ENCODE measurements at places on chromosomes 5 and 9.

- no peak for DNase-seq
Observed at GRCh38 chr5:1419476-1420210, 25.6 kb downstream of the SLC6A3 start.

- no peak for DNase-seq
Observed at GRCh38 chr5:66440202-66440680, 156.0 kb upstream of the MAST4 start.

DNA sequence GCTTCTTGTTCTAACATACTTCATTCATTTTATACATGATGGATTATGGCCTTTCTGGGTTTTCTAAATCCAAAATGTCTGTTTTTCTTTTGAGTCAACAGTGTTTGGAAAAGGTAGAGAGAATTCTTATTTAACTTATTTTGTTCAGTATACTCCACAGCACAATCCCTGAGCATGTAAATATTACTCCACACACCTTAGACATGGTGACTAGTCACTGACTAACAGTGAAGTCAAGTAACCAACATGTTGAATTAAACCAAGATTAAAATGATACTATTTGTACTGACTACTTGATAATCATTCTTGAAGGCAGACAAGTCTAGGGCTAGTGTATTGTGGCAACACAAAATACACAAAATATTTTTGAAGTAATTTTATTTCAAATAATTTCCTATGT lies 55.0 kb downstream of the HAPLN1 start:
- DNase-seq = no peak

DNA sequence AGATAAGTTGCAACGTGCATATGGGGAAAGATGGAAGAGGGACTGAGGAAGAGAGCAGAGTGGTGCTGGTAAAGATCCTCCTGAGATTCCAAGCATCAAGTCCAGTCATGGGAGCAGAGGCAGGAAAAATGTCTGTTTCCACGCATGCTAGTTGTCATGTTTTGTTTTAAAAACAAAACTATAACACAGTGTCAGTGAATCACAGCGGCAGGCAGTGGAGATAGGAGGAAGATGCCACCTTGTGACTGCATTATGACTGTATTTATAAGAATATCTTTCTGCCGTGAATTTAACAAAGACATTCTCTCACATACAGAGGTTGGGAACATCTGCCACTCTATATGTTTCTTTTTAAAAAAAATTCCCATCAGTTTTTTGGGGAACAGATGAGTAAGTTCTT lies 3.7 kb upstream of the SVEP1 start:
- no peak for DNase-seq

- peak; percentile 65 for DNase-seq
Observed at GRCh38 chr9:74887041-74887980, at the start of gene TRPM6. TSS of gene TRPM6 (minus strand) at chr9:74887921. CDS start at chr9:74887856, 65 bp downstream.

DNA sequence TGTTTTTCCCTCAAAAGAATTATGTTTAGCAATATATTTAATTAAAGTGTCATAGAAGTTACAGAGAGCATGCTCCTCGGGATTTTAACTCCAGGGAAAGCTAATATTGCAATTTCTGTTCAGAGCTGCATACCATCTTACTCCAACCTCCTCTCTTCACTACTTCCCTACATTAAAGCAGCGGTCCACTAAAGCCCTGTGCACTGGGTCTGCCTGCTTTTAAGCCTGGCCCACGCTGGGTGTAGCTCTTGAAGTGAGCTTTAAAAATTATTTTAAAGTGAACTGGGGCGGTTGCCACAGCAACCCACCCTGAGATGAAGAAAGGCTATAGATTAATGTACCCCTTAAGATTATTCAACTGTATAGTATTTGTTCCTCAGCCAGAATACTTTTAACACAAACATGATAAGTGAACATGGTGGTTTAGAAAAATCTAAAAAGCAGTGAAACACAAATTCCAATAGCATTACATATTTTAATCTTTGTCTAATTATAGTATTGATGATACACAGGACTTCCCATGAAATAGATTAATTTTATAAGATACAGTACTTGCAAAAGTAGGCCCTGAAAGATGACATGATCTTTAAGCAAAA lies 3.9 kb upstream of the MEF2C start:
- peak; percentile 49 for DNase-seq

GRCh38 chr5:130002183-130002582 lies 97.9 kb downstream of the CHSY3 start:
- no peak for DNase-seq

DNA sequence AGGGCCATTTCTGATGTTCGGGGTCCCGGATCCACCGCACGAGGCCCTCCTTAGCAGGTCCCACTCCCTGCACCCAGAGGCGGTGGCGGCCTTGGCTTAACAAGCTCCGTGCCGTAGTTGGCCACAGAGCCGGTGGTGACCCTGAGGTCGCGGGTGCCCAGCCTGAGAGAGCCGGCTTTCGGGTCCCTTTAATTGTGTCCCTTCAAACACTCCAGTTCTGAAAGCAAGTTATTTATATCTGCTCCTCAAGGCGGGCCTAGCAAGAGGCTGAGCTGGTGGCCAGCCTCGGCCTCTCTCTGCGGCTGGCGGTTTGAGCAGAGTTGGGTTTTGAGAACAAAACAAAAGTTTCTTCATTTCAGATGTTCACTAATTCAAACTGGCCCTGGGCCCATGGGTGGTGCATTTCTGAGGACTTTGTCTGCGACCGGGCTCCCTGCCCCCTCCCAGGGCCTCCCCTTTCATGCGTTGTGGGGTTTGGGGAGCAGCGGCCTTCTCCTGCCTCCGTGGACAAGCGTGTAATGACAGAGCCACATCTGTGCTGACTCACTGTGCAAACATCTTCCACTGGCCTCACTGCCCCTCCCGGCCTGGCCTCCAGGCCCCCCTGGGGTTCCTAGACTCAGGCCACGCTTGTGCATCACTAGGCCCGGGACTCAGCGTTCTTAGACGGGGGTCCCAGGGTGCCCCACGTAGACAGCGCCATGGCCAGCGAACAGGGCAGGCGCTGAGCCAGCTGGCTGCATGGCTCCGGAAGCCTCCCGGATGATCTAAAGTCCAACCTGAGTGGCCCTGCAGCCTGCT lies 49.4 kb upstream of the COL5A1 start:
- no peak for DNase-seq

GRCh38 chr5:157965040-157965678 lies 106.2 kb upstream of the CLINT1 start:
- no peak for DNase-seq

DNA sequence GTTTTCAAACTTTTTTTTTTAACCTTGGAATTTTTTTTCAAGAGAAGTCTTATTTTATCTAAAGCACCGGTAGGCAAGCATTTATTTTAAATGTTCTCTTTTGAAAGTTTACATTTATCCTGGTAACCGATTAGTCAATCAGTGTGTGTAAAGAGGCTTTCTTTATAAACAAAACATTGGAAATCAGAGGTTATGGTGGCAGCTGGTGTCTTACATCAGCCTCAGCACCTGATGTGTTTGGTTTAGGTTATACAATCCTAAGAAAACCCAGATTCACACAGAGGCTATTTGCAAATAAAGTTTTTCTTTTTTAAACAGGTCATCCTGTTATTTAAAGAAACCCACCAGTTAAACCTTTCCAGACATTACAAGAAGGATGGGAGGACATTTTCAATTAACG lies 173.3 kb upstream of the GDNF start:
- DNase-seq = no peak

DNA sequence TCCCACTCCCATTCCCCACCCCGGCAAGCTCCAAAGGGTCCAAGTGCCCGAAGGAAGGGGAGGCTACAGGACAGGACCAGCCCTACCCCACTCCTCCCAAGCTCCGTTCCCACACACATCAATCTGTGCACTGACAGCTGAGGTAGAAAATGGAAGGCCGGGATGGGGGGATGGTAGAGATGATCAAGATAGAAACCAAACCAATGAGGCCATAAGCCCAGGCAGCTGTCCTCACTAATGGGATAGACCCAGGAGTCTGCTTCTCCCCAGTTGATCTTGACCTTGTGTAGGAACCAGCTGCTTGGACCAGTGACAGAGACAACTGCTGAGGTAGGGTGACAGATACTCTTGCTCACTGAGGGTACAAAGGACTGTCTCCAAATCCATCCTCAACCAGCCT lies 38.6 kb downstream of the B4GALT1 start:
- no peak for DNase-seq

- no peak for DNase-seq
Observed at GRCh38 chr9:5671711-5672353, 42.9 kb downstream of the RIC1 start.

DNA sequence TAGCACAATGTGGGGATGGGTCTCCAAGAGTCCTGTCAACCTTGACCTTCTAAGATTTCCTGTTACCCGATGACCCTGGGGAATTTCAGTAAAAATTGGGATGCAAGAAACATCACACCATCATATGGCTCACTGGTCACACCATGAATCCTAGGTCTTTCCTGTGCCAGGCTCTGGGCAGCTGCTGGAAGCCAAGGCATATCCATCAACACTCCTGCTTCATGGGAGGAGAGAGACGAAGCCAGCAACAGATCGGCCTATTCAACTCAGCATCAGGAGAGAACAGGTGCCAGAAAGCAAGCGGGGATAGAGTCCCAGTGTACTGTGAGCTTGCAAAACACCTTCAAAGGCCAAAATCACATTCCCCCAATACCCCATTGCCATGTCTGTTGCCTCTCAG lies 6.5 kb upstream of the NEK6 start:
- DNase-seq = no peak

DNA sequence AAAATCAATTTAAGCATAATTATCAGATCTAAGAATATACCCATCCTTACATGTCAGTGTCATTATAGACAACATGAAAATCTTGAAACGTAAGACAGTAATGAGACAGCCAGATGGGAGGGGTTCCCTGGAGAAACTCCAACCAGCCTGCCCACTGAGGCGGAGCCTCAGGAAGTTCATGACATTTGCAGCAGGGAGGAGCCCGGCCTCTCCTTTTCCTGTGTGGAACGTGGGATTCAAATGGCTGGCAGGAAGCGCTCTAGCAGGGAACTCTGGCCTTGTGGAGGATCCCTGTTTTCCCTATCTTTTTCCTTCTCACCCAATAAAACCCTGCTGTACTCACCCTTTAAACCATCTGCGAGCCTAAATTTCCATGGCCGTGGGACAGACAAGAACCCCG lies 176.6 kb upstream of the KCNN2 start:
- DNase-seq = no peak

- DNase-seq = peak; percentile 36
Observed at GRCh38 chr9:120775859-120776258, 17.4 kb downstream of the FBXW2 start.

- DNase-seq = no peak
Observed at GRCh38 chr9:72633966-72634365, 112.6 kb downstream of the TMC1 start.

DNA sequence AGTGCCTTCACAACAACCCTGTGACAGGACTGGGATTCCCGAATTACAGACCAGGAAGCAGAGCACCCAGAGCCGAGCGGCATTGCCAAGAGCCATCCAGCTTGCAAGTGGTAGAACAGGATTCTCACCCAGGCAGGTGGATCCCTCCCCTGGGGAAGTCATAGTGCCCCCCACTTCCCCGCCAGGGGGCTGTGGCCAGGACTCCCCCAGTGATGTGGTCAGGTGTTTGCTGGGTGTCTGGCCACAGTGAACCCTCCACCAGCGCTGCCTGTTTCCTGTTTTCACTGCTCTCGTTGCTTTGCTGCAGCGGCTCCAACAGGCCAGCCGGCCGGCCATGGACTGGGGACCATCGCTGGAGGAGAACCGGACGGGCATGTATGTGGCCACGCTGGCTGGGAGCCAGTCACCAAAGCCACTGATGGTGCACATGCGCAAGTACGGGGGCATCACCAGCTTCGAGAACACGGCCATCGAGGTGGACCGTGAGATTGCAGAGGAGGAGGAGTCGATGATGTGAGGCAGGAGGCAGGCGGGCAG lies 19.3 kb downstream of the SLC6A7 start:
- peak; percentile 14 for DNase-seq

DNA sequence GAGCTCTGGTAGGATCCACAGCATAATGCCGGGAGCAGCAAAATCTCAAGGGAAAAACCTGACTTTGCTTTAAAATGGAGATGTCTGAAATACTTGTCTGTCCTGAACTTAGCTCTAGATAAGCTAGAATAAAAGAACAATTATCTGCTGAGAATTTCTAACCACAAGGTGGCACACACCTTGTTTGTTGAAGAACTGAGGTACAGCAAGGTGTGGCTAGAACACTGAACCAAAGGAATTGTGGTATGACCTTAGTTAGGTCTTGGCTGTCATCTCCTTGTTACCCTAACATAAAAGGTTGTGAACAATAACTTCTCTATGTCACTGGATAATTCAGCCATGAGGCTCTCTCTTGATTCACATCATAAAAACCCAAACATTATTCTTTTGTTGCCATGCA lies 72.3 kb upstream of the ANXA1 start:
- no peak for DNase-seq

- DNase-seq = peak; percentile 83
Observed at GRCh38 chr5:39376293-39376714, 12.0 kb upstream of the C9 start.

- no peak for DNase-seq
Observed at GRCh38 chr9:122078557-122078956, 14.6 kb downstream of the TTLL11 start.

- no peak for DNase-seq
Observed at GRCh38 chr5:54220230-54221040, 89.9 kb downstream of the ARL15 start.

- peak; percentile 8 for DNase-seq
Observed at GRCh38 chr5:175617447-175617846, 40.4 kb upstream of the HRH2 start.

DNA sequence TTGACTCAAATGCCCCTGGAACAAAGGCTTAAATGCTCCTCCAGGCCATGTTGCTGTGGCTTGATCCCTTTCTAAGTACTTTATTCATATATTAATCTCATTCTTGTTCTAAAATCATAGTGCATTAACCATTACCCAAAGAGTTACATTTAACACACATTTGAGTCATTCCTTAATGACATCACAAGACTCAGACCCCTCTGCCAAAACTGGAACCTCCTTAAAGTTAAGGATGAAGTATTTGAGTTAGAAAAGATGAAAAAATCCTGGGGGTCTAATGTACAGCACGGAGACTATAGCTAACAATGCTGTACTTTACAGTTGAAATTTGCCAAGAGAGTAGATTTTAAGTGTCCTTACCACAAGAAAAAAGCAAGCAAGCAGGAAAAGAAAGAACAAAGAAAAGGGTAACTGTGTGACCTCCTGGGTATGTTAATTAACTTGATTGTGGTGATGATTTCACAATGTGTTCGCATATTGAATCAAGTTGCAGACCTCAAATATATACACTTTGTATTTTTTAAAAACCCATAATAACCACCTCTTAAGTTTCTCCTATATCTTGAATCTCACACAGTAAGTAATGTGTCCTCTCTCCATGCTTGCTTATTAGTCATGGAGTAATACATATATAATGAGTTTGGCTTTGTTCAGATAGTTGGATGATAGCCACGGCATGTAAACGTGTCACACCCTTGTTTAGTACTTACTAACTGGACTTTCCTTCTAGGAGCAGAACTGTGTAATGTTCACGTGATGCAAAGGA lies 376.9 kb downstream of the SEMA5A start:
- DNase-seq = no peak

GRCh38 chr5:106185661-106186081 lies 1485.1 kb downstream of the EFNA5 start:
- no peak for DNase-seq
